ENCODE measurements at places on chromosomes 6 and 20.
A peak's percentile ranks its signal among the peaks of the same experiment; 100 is the strongest.

GRCh38 chr20:35953387-35954199 is 709 bp downstream of the SCAND1 start:
- DNase-seq, result peak; percentile 63

DNA sequence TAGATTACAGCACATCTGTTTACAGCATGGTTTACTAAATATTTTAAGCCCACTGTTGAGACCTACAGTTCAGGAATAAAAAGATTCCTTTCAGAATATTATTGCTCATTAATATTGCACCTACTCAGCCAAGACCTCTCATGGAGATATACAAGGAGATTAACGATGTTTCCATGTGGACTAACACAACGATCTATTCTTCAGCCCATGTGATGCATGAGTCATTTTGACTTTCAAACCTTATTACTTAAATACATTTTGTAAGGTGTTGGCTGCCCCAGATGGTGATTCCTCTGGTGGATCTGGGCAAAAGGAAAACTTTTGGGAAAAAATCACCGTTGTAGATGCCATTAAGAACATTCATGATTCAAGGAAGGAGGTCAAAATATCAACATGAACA is 48.0 kb upstream of the SDHAF4 start:
- DNase-seq, result no peak

GRCh38 chr6:133245422-133245903 is 4.3 kb downstream of the EYA4 start:
- DNase-seq, result no peak

DNA sequence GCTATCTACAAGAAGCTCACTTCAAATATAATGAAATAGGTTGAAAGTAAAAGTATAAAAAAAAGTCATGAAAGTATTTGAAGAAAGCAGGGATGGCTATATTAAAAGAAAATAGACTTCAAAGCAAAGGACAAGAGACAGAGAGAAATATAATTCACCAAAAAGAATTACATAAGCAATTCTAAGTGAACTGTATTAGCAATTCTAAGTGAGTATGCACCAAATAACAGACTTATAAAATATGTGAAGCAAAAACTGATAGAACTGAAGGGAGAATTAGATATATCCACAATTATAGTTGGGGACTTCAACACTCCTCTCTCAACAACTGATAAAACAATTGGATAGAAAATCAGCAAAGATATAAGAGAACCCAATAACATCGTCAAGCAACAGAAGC is 38.8 kb upstream of the ID4 start:
- no peak for DNase-seq

DNA sequence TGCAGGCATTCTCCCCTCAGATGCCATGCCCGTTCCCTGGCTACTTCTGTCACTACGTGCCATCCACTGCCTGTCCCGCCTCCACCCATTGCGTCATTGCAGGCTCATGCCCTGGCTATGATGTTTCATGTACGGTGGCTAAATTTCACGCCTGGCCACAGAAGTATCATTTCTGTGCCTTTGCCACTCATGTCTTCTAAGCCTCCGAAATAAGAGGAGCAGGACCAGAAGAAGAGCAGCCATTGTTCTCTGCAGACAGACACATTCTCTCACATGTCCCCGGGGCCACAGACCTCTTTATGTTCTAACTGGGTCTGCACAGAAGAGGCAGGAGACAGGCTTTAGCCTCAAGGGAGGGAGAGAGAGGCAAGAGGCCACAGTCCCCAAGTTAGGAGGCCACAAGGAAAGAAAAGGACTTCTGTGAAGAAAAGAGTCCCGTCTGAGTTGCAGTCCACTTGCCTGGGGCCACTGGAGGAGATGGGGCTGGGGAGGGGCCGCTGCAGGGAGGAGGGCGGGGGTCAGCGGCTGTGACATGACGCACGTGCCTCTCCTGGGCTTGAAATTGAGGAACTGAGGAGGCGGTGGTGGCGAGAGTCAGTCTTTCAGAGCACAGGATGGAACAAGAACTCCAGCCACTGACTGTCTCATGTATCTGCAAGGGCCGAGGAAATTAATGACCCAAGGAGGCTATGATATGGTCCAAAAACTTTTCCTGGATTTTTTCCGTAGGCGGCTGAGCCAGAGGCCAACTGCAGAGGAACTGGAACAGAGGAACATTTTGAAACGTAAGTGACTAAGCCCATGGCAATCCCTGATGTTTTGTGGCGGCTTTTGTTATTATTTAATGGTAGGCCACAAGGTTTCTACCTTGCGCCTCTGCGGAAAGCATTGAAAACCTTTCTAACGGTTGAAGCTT is 55.9 kb downstream of the TBC1D7 start:
- no peak for DNase-seq

GRCh38 chr6:110017306-110017705 is 39.2 kb downstream of the GPR6 start:
- no peak for DNase-seq

DNA sequence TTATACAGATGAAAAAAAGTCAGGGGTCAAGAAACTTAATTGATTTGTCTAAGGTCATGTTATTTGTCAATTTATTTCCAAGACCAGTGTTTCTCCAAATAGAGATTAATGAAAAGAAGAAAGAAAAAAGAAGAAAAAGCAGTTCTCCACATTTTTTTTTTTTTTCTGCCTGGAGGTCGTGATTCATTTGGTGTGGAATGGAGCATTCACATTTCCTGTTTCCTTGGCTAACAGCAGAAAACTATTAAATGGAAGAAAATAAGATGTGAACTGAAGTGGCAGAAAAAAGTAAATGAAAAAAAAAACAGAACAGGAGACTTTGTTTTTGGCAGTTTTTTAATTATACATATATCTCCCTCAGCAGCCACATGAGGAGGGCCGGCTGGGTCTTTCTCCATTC is 470.8 kb upstream of the ZNF337 start:
- no peak for DNase-seq

DNA sequence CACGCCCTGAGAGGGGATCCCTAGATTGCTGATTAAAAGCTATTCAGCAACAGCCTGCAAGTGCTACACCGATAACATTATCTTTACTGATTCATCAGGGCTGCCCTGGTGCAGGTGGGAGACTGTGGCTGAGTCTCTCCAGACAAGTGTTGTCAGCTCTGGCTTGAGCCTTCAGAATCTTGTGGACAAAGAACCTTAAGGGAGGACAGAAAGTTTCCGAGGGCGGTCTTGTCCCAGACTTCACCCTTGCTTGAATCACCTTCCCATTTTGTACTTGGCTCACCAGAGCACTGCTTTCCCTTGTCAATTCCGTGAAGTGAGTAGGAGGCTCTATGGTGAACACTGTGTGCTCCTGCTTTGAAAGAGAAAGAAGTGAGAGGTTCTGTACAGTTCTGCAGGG is 88.6 kb upstream of the PCSK2 start:
- DNase-seq, result no peak

- DNase-seq, result no peak
Measured at GRCh38 chr6:147325557-147325956, 121.3 kb downstream of the STXBP5 start.

GRCh38 chr6:105488516-105489215 is 85.8 kb upstream of the PREP start:
- DNase-seq, result no peak

GRCh38 chr6:138197570-138197969 is 20.7 kb downstream of the PBOV1 start:
- no peak for DNase-seq

DNA sequence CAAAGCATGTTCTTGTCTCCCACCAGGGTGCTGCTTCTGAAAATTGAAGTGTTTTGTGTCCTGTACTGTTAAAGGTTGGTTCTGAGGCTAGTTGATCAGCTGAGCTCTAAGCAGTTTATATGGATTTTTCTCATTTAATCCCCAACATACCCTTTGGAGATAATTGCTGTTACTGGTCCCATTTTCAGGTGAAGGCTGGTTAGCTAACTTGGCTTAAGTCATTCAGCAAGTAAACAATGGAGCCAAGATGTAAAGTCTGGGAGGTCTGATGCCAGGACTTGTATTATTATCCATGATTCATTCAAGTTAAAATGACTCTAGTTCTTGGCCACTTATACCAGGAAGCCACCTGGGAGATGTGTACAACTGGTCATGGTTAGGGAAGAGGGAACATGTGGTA is 42.5 kb upstream of the FERMT1 start:
- no peak for DNase-seq

- DNase-seq, result no peak
Measured at GRCh38 chr6:97306544-97307320, 23.7 kb upstream of the MMS22L start.

- DNase-seq, result no peak
Measured at GRCh38 chr20:7939663-7940062, 595 bp downstream of the HAO1 start.

DNA sequence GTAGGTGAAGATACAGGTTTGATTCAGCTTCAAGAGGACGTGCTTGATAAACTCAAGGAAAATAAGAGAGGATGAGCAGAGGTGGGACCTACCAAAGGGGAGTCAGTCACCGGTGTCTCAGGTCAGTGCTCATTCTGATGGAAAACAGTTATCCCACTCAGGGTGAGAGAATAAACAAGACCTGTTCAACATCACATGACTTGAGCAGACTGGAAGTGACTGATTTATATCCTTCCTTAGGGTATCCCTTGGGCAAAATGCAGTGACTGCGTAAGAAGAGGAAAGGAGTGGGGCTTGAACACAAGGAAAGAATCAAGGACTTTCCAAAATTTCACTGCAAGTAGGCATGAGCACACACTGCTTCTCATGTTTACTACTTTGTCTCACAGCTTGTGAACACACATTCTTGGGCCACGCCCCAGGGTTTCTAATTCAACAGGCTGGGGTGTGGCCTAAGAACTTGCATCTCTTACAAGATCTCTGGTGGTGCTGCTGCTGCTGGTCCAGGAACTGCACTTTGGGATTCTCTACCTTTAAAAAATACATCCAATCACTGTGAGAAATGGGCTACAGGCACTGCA is 11.6 kb downstream of the CST3 start:
- no peak for DNase-seq

DNA sequence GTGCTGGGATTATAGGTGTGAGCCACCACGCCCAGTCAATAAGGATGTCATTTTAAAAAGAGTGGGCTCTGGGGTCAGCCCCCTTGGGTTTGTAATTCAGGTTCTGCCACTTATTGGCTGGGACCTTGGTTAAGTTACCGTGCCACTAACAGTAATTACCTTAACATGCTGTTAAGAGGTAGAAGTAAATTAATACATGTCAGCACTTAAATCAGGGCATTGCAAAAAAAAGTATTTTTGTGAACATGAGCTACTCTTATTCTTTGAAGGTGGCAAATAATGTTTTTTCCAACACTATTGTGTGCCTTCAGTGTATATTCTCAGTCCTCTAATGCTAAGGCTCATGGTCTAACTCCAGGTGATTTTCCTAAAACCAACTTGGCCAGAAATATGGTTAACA is 109.5 kb downstream of the F13A1 start:
- no peak for DNase-seq

DNA sequence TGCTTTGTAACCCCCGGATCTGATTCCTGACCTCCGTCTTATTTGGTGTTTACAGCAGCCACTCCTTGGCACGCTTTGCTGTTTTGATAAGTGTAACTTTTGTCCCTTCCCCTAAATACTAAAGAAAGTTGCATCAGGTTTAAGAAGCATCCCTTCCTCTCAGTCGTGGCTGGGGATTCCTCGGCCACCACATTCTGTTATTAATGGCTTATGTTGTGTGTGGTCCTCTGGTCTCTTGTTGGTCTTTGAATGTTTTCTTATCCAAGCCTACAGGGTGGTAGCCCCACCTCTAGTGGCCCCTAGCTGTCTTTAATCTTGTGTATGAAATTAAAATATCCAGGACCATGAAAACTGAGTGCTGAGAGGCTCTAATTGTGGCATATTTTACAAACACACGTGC is 37.5 kb upstream of the FNDC1 start:
- DNase-seq, result no peak

- peak; percentile 9 for DNase-seq
Measured at GRCh38 chr6:155248008-155249001, 15.5 kb upstream of the CLDN20 start.

DNA sequence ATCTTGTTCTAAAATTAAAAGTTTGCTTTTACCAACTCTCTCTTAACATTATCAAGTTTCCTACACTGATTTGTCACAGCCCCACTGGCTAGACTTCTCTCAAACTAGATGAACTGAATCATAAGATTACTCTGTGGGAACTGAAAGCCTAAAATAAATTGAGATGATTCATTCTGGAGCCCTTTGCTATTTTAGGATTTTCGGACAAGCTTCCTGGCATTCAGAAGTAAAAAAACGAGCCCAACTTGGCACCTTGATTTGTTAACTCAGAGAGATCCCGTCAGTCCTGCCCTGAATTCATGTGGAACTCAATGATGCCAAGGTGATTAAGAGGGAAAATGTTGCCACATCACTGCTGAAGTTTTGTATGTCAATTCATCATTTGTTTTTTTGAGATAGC is 122.0 kb upstream of the NRSN1 start:
- DNase-seq, result no peak

- DNase-seq, result no peak
Measured at GRCh38 chr20:17169585-17170136, 57.2 kb upstream of the PCSK2 start.

DNA sequence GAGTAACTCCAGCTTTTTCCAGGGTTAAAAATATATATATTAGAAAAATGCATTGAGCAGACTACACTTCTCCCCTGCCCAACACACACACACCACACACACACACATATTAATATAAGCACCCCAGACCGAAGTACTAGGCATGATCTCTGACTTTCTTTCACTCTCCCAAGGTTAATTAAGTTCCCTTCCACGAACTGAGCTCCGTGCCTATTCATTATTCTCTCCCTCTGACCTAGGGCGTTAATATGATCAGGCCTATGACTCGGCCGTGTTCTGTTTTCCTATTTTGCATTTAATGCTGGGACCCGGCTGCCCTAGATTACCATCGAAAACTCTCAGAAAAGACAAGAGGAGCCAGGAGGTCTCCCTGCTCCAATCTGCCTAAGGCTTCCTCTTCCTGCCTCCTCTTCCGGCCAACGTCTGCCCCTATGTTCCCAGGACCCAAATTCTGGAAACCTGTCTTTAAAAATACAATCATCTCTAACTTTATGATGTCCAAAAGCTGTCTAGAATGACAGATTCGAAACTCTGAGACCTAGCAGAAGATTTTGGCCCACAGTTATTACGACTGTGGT is 6.1 kb upstream of the POU3F2 start:
- DNase-seq, result no peak

- DNase-seq, result no peak
Measured at GRCh38 chr6:169977434-169978265, 226.2 kb downstream of the ERMARD start.

DNA sequence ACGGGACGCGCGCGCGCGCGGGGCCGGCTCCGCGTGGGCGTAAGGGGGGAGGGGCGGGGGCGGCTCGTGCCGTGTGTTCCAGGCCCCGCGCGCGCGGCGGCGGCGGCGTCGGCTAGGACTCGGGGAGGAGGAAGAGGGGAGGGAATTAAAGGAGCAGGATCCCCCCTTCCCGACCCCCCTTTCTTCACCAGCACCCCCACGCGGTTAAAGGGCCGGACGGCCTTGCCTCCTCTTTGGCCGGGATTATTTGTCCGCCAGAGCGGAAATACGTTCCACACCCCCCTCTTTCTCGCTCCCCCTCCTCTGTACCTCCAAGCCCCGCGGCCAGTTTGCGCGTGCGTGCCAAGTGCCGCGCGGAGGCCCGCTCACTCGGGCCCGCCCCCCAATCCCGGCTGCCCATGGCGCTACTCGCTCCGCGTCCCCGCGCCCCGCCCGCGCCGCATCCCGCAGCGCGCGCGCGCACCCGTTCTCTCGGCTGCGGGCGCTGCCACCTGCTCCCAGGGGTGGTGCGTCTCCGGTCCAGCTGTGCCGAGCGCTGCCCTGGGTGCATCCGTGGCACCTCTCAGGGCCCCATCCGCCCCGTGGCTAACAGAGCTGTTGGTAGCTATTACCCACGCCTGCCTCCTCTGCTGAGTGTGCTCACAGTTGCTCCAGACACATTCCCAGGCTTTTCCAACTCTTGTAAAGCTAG is at the start of gene ZBTB12:
Gene ZBTB12 (minus strand): TSS at position 134 of the 691 bp plus-strand sequence. CDS start 781 bp downstream, outside the sequence.
- peak; percentile 86 for DNase-seq

GRCh38 chr20:34108616-34109174 is 3.3 kb downstream of the EIF2S2 start:
- no peak for DNase-seq
